ENCODE measurements at places on chromosomes 3 and 15.

DNA sequence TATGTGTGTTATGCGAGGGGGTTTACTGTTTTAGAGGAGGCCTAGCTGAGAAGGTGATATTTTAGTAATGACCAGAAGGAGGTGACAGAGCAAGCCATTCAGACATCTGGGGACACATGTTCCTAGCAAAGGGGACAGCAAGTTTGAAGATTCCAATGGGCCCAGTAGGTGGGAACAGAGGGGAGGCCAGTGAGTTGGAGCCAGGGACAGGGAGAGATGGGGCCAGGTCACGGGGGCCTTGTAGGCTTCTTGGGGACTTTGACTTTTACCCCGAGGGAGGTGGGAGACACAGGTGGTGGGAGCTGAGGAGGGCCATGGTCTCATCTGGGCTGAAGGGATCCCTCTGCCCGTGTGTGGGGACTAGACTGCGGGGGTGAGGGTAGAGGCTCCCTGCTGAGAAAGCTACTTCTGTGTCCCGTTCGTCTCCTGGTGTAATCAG is 72.5 kb downstream of the MGLL start:
- no peak for DNase-seq

- no peak for DNase-seq
Observed at GRCh38 chr3:50165910-50166538, 10.9 kb downstream of the SEMA3F start.

DNA sequence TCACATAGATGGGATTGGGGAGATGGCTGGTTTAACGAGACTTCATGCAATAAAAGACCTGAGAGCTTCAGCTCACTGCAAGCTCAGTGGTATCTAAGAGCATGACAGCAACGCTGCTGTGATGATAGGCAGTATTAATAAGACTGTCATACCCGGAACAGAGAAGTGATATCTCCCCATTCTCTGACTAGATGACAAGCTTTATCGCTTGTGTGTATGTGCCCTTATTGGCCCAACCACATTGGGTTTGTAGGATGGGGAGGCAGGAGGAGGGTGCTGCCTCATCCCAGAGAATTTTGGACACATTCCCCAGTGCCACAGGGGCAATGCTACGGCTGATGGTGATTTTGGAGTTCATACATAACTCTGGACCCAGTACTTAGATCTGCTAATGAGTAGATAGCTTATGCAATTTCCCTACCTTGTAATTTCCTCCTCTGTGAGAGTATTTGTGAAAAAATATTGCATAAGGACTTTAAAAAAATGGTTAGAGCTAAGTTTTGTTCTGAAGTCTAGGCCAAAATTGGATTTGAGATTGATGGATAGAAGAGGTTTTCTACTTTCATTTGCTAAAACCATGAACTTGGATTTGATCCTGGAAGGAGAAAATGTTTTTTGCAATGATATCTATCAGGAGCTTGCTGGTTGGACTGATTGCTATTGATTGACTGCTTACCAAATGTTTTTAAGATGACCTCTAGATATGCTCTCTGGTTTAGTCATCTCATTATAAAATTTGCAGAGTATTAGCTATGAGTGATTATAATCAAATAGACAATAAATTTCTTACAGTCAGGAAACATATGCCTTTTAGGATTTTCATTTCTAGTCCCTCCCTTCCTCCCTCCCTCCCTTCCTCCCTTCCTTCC is 14.0 kb upstream of the TMEM212 start:
- DNase-seq = no peak

DNA sequence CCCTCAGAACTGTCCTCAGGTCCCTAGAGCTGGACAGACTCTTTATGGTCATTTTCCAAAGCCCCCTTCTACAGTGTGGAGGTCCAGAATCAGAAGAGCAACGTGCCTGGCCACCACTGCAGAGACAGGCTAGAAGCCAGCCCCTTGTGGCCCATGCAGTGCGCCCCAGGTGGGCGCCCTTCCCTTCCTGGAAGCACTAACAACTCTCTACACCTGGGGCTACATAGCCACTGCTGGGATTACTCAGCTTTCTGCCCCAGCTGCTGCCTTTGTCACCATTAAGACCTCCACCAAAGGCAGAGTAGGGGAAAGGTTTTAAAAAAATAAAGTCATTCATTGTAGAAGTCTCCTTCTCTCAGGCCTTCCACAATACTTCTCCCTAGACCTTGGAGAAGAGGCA is 2.3 kb downstream of the RASGRP1 start:
- DNase-seq = no peak

- DNase-seq = no peak
Observed at GRCh38 chr3:125316949-125317348, 58.2 kb downstream of the ZNF148 start.

GRCh38 chr3:184154885-184155643 is at the start of gene DVL3:
Gene DVL3, plus strand, starts transcription at chr3:184155377. Its CDS starts 259 bp downstream, at chr3:184155636.
- DNase-seq = no peak

DNA sequence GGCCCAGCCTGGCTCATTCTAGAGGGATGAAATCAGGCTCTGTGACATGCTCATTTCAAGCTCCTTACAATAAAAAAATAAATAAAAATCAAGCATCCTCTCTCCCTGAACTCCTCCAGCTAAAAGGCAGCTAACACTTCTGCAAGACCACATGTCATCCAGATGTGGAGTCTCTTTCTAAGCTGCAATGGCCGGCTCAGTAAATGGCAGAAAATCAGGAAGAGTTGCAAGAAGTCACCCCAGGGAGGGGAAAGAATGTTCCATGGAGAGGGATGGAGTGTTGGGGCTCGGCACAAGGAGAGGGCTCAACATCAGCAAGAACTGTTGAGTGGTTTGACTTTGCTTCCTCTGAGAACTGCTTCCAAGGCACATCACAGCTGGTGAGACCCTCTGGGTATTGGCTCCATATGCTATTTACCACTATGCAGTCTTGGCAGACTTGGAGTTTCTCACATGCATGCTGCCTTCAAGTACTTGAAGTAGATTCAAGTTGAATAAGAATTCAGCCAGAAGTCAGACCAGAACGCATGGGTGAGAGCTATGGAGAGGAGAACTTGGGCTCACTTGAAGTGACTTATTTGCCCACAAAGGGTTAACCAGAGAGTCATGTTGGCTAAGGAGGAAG is 689.0 kb downstream of the NTRK3 start:
- DNase-seq = no peak

- no peak for DNase-seq
Observed at GRCh38 chr3:50214824-50215223, 9.8 kb downstream of the SLC38A3 start.

DNA sequence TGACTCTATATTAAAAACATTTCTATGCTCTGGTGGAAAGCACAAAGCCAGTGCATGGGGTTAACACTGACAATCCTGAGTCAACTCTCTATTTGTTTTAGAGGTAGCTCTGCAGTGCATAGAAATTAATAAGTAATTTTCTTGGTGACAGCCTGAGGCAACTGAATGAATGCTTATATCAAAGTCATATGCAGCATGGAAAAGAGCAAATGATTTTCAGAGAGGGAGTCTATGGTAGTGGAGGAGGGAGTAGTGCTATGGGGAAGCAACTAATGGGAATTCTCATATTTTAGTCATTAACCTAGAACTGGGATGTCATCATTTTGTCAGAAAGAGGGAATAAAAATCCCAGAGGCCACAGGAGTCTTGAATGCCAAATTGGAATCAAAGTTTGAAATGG is 99.1 kb downstream of the CLSTN2 start:
- DNase-seq = no peak

- no peak for DNase-seq
Observed at GRCh38 chr3:134373271-134374104, 759 bp downstream of the AMOTL2 start.

- DNase-seq = no peak
Observed at GRCh38 chr3:8755097-8755496, 14.3 kb downstream of the OXTR start.

DNA sequence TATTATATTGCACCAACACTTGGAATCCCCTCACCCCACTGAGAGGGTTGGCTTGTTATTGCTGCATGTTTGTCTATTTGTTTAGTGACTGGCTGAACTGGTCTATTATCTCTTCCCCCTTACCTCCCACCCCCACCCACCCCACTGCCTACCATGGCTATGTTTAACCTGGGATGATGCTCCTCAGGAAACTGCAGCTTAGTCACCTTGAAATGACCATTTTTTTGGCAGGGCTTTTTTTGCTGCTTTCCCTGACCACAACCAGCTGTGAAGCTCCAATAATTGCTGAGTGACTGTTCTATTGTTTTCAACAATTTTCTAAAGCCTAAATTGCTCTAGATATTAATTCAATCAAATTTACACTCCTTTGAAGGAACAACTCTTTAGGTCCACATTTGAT is 137.9 kb upstream of the CADM2 start:
- no peak for DNase-seq

All from chondrocyte (in vitro differentiated cells).